ENCODE measurements at places on chromosomes 12 and 14.

GRCh38 chr12:18074001-18074400 is 16.0 kb downstream of the RERGL start:
- no peak for DNase-seq

- DNase-seq: no peak
Measured at GRCh38 chr12:19440019-19440858, 947 bp downstream of the AEBP2 start.

- no peak for DNase-seq
Measured at GRCh38 chr12:48352157-48352760, 1.5 kb upstream of the ZNF641 start.

GRCh38 chr14:80850197-80850814 is 91.2 kb downstream of the CEP128 start:
- DNase-seq: no peak

GRCh38 chr12:116320791-116321217 is 43.3 kb upstream of the MED13L start:
- DNase-seq: no peak

GRCh38 chr14:77421201-77421600 is 2.1 kb downstream of the NOXRED1 start:
- DNase-seq: no peak

GRCh38 chr12:81039231-81039630 is 38.6 kb upstream of the ACSS3 start:
- DNase-seq: no peak

GRCh38 chr12:68223067-68223747 is 2.4 kb downstream of the IL26 start:
- peak; percentile 55 for DNase-seq

- DNase-seq: no peak
Measured at GRCh38 chr14:57761800-57762199, 104.1 kb downstream of the SLC35F4 start.

GRCh38 chr12:32051511-32052211 is 55.0 kb upstream of the BICD1 start:
- DNase-seq: no peak

- no peak for DNase-seq
Measured at GRCh38 chr12:89960011-89960507, 251.4 kb upstream of the ATP2B1 start.

DNA sequence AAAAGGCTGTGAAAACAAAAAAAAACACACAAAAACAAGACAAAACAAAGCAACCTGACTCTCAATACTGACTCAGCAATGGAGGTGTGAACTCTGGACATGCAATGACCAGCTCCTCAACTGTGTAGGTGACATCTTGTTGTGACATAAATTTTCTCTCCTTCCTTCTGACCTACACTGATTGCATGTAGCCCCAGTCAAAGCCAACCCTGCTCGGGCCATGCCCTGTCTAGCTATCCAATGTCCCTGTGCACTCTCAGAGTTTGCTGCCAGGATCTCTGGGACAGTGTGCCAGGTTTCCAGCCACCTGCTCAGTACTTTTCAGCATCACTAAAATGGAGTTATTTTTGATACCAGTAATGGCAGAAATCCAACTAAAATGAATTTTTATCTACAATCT is 18.9 kb upstream of the CRACR2A start:
- no peak for DNase-seq

DNA sequence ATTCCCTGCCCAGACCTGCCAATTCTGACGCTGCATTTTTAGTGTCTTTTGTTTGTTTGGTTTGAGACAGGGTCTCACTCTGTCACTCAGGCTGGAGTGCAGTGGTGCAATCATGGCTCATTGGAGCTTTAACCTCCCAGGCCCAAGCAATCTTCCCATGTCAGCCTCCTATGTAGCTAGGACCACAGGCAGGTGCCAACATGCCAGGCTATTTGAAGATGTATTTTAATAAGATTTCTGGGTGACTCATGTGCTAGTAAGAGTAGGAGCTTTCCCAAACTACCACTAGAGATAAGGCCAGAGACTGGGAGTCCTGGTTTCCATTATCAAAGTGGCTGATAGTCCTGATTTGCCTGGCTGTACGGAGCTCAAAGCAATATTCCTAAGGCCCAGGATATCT is 693.3 kb downstream of the MED13L start:
- DNase-seq: no peak

DNA sequence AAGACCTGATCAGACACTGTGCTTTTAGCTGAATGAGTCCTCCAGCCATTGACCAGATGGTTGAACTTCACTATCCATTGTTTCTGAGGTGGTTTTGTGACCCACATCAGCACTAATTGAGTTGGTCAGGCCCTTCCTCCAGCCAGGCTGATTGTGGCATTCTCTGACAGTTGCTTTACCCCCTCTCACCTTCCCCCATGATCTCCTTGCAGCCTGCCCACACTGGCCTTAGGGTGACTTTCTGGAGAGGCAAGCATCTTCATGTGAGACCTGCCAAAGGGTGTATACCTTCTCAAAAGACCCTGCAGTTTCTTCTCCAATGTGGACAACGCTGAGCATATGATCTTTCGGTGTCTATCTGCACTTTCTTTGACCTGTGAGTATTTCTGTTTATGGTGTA is 83.9 kb downstream of the GPATCH2L start:
- DNase-seq: no peak

DNA sequence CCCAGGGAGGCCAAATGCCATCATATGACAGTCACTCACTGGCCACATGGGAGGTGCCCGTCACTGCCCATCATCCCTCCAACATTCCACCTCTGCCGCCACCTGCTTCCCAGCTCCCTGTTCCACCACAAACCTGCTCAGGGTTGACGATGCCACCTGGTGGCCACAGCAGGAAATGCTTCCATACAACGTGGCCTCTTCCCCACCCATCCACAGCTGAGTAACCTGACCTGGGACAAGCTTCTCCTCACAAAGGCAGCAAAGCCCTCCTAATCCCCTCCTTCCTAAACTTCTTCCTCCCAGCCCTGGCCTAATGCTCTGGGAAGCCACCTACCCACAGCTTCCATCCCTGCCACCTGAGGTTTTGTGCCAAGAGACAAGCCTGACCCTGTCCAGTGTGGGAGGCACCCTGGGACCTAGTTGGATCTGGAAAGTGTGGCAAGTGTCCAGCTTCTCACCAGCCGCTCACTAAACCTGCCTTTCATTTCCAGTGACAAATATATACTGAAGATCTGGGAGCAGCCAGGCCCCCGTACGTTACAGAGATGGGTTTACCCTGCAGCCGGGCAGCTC is 4.3 kb downstream of the DEGS2 start:
- no peak for DNase-seq

- peak; percentile 9 for DNase-seq
Measured at GRCh38 chr12:12560587-12561370, 1.9 kb downstream of the DUSP16 start.

DNA sequence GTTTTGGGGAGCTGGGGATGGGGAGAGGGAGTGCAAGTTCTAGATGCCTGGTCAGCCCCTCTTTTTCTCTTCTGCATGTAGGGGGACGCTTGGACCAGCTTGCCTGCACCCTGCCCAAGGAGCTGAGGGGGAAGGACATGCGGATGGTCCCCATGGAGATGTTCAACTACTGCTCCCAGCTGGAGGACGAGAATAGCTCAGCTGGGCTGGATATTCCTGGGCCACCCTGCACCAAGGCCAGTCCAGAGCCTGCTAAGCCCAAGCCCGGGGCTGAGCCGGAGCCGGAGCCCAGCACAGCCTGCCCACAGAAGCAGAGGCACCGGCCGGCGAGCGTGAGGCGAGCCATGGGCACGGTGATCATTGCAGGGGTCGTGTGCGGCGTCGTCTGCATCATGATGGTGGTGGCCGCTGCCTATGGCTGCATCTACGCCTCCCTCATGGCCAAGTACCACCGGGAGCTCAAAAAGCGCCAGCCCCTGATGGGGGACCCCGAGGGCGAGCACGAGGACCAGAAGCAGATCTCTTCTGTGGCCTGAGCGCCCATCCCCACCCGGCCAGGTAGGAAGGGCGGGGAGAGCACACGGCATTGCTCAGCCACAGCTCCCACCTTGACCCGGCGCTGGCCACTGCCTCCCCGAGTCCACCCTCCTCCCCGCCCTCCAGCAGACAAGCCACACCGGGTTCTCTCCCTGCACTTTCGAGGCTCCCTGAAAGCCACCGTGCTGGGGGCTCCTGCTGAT is 14.0 kb downstream of the LRTM2 start:
- no peak for DNase-seq

GRCh38 chr12:116502989-116503496 is 56.1 kb upstream of the MAP1LC3B2 start:
- DNase-seq: no peak

GRCh38 chr14:44895716-44896115 is 66.0 kb downstream of the KLHL28 start:
- DNase-seq: no peak

DNA sequence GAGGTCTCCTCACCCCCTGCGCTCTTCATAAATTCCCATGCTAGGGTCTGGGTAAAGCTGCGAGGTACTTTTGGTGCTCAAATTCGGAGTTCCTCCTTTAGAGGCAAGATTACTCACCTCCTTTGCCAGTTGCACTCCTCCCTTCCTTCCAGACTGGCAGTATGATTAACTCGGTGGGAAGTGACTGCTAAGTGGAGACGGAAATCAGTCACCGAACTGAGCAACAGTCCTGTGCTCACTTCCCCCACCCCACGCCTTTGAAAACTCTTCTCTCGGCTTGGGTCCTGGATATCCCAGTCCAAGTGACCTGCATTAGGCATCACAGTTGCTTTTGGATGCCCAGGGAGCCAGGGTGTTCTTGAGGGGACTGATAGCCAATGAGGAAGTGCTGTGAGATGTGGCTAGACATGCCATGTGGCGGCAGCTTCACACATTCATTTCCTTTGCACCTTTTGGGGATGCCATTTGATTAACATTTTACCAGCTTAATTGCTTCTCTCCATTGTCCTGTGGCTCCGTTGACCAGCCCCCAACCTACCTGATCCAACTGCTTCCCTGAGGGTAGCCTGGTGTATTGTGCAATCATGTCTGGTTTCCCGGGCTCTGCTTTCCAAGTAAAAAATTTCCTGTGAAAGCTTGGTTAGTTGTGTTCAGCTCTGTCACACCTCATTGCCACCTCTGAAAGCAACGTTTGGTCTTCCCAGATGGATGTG is 840 bp downstream of the PNP start:
- DNase-seq: peak; percentile 52

DNA sequence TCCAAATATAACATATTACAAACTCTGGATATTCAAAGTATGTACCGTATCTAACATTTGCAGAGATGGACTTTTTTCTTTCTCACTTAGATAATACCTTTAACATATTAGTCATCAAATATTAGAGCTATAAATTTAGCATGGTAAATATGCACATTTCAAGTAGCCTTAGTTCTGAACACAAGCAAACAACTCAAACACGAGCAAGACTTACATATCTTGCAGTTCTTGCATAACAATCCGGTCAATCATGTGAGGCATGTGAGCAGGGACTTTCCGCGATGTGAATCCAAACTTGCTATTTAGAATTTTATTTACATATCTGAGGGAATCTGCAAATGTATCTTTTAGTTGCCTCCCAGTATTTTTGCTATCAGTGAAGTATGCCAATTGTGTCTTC is 22.1 kb upstream of the SYCP3 start:
- no peak for DNase-seq

DNA sequence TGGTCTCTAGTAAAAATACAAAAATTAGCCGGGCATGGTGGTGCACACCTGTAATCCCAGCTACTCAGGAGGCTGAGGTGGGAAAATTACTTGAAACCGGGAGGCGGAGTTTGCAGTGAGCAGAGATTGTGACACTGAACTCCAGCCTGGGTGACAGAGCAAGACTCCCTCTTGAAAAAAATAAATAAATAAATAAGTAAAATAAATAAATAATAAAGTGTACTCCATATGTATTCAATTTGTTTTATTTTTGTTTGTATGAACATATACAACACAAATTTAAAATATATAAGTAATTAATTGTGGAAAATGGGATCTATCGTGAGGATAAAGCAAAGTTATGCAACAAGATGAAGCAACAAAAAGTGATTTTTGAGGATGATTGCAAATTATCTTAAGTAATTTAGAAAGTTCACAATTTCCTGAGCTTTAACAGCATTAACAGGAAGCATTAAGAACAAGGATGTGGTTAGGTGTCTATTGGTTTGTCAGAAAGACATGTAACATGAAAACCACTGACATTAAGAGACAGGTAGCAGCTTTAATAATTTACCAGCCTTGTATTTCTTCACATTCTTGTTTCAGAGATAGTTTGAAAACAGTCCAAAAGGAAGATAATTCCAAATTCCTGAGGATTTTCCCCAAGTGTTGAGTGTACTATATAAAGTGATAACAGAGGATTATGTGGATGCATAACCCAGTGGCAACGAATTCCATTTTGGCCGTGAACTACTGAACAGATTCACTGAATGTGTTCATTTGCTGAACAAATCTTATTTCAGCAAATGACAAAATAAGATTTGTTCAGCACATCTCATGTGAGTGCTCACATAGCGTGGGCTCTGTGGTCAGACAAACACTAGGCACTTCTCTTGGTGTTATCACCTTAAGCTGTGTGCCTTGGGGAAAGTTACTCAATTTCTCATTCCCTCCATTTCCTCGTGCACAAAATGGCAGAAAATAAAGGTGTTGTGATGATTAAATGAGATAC is 68.6 kb upstream of the RESF1 start:
- DNase-seq: no peak

DNA sequence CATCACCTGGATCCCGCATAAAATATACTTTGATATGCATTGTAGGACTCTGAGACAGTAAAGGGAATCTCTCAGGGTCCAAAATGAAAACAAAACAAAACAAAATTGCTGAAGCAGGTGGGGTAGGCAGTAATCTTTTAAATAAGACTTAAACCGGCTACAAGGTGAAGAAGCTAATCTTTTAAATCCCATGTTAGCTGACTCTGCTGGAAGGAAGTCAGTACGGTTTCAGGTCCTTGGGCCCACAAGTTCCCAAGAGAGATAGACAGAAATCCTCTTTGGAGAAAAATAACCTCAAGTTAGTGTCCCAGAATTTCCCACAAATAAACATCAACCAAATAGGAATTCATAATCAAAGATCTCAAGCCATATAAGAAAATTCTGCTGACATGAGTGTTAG is 5.0 kb upstream of the EPS8 start:
- no peak for DNase-seq

DNA sequence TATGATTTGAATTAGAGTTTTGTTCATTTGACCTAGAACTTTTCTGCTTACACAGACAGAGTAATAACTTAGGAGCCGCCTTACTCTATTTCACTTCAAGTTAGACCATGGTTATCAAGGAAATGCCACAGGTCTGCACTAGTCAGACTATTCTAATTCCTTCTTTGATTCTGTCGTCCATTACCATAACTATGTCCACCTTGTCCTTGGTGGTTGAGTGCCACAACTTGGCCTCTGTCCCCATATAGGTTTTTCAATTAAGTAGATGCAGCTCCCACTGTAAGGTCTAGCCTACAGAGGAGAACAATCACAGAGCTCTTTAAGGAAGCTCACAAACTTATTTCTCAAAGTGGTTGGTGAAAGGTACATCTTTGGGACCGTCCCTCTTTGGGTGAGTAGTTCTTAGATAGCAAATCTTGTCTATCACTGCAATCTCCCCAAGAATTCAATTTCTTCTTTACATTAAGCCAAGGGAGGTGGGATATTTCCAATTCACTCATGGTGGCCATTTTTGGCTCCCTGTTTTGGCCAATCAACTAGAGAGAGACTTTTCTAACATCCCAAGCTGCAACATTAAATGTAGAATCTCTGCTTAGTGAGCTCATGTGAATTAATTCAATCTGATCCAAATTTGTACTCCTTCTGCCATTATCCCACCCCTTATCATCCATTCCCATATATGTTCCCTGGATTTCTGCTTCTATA is 434.6 kb downstream of the ADAMTS20 start:
- DNase-seq: no peak
